Kidney glomerular epithelial cell (primary cell): ENCODE measurements at places on chromosomes 2 and 18.

GRCh38 chr2:225002656-225003045 lies 39.6 kb downstream of the DOCK10 start:
- DNase-seq, result peak; percentile 82

- DNase-seq, result no peak
These were observed 6.0 kb downstream of the IGFBP5 start for GRCh38 chr2:216689397-216689796.

DNA sequence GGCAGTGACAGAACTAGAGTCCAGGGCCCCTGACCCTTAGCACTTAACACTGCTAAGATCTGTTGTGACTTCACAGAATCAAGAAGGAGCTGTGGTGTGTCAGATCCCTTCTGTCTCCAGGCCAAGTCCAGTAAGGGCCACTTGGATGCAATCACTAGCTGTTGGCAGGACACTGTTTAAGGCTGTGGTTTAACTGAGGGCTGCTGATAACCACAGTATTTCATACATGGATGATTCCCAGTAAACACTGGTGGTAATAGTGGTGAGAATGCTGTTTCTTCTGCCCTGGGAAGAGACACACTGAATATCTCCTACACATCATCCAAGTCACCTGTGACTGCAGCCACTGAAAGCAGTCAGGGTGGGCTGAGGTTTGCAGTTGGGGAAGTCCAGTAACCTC lies 77.7 kb upstream of the FBXO11 start:
- DNase-seq, result peak; percentile 58

GRCh38 chr18:47174545-47175116 lies 1.5 kb downstream of the IER3IP1 start:
- DNase-seq, result peak; percentile 27

- peak; percentile 40 for DNase-seq
These were observed 970 bp upstream of the ADCYAP1 start for GRCh38 chr18:903701-904100.

- no peak for DNase-seq
These were observed 199.5 kb upstream of the RGPD4 start for GRCh38 chr2:107627164-107627563.

DNA sequence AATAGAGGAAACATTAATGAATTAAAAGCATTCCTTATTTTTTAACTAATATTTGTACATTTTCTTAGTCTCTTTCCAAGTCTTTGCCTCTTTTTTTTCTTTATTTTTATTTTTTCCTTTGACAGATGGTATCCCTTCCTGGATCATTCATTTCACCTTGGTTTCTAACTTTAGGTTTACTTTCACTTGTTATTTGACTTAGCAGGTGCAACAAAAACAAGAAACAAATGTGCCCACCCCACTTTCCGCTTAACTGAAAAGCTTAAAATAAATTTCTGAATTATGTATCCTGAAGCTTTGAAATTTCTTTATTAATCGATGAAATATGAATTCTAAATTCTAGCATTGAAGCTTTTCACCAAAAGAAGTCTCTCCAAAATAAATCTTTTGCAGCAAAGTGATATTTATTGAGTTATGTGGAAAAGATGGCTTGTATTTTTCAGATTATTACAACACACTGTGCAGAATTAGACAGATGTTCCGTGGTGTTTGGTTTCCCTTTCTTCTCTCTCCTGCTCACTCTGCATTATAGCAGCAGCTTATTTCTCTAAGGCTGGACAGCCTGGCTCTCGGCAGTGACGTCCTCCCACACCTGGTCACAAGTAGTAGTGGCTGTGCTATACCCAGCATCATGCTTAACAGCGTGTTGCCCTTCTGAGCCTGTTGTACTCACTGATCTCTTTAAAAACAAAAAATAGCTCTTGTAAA lies 99.1 kb upstream of the ZNF397 start:
- DNase-seq, result no peak

DNA sequence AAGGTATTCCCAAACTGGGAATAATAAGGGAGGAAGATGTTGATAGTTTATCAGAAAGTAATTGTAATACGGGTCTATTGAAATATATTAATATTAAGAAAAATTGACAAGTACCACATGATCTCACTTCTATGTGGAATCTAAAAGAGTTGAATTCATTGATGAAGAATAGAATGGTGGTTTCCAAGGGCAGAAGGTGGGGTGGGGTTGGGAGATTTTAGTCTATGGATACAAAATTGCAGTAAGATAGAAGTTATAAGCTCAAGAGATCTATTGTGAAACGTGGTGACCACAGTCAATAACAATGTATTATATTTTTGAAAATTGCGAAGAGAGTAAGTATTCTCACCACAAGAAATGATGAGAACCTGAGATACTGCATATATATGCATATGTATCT lies 38.9 kb downstream of the COL3A1 start:
- no peak for DNase-seq

DNA sequence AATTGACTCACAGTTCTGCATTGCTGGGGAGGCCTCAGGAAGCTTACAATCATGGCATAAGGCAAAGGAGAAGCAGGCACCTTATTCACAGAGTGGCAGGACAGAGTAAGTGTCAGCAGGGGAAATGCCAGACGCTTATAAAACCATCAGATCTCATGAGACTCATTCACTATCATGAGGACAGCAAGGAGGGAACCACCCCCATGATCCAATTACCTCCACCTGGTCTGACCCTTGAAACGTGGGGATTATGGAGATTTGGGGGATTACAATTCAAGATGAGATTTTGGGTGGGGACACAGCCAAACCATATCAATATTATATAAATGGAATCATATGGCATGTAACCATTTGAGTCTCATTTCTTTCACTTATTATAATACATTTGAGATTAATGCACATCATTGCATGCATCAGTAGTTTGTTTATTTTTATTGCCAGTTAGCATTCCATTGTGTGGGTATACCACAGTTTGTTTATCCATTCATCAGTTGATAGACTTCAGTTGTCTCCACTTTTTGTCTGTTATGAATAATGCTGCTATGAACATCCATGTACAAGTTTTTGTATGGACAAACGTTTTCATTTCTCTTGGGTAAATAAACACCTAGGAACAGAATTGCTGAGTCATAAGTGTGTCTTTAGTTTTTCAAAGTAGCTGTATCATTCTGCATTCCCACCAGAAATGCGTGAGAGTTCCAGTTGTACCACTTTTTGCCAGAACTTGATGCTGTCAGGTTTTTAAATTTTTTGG lies 5.8 kb upstream of the SRBD1 start:
- peak; percentile 14 for DNase-seq

DNA sequence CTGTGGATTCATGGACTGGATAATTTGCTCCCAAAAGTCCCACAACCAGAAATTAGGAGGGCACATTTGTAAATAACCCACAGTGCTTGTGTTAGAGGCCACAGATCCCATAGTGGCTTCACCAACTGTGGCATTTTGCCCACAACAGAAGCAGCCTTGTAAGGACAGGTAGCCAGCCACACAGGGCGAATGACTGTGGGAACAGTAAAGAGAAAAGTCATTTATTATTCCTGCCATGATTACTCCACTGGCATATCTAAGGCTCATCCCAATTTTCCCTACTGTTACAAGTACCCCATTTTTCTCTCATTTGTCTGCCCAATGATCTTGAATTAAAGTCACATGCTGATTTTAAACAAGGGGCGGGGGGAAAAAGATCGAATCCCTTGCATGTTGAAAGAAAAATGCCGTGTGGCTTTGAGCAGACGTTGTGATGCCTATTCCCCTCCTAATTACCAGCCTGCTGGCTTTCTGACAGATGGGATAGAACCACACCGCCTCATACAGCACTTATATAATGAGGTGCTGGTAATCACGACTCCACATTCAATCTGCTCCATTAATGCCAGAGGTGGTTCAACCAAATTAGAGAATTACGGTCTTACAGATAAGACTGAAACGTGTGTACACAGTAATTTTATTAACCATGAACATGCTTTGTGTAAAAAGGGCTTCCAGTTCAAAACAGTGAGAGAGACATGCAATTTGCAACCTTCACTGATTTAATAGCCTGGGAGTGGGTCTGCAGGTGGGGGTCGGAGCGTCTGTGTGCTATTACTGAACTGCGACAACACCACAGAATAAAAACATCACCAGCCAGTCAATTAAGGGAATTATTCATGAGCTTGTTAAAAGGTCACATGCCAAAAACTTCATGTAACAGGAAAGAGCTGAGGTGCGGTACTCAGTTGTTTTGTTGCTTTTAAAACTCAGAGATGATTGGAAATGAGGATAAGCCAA lies 196.0 kb downstream of the TMEM163 start:
- no peak for DNase-seq

DNA sequence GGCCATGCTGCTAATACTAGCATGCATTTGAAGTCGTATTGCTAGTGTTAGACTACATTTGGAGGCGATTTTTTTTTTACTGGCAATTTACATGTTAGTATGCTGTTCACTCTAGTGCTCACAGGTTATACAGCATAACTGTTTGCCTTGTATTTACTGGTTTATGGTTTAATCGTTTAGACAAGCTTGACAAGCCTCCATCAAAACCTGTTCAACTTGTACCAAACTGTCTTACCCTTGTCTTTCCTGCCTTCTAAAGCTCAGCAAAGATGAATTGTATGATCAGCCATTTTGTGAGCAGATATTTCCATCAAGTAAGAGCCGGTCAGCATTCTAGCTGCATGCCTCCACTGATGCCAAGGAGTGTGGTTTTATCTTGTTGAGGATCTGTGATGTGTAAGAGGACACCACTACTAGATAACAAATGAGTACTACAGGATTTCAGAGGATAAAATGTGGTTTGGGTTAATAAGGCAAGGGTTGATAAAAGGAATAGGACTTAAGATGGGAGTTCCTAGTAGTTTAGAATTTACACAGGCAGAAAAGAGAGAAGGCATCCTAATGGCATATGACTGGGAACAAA lies 68.4 kb upstream of the ITM2C start:
- no peak for DNase-seq

GRCh38 chr2:126669772-126670171 lies 13.8 kb downstream of the GYPC start:
- no peak for DNase-seq

DNA sequence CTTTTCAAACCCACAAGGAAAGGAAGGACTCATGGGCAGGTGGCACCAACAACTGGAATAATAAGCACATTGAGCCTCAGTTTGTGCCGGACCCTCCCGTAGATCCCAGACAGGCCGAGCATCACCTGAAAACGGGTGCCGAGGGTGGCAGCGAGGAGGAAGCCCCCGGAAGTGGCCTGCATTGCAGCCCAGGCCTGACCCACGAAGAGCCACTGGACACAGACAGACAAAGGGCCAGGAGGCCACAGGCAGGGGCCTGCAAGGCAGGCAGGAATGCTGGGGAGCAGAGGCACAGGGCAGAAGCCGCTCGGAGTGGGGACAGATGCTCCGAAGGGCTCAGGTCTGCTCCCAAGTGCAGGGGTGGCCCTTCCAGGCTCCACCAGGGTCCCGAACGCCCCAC lies 31.7 kb downstream of the MTERF4 start:
- no peak for DNase-seq

DNA sequence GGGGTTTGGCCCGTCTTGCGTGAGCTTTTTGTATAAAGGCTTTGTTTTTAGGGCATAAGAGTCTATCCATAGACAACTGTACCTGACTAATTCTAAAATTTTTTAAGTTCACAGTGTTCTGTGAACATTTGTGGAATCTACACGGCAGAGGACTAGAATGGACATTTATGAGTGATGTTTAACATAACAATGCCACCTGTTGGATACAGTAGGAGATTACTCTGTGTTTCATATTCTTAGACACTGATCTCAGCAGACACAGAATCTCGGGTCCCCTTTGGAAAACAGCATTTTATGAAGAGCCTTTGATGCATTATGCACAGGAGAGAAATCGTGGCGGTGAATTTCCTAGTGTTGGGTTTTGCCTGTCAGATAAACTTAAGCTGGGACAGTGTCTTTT lies 752.2 kb downstream of the DPP10 start:
- DNase-seq, result no peak

DNA sequence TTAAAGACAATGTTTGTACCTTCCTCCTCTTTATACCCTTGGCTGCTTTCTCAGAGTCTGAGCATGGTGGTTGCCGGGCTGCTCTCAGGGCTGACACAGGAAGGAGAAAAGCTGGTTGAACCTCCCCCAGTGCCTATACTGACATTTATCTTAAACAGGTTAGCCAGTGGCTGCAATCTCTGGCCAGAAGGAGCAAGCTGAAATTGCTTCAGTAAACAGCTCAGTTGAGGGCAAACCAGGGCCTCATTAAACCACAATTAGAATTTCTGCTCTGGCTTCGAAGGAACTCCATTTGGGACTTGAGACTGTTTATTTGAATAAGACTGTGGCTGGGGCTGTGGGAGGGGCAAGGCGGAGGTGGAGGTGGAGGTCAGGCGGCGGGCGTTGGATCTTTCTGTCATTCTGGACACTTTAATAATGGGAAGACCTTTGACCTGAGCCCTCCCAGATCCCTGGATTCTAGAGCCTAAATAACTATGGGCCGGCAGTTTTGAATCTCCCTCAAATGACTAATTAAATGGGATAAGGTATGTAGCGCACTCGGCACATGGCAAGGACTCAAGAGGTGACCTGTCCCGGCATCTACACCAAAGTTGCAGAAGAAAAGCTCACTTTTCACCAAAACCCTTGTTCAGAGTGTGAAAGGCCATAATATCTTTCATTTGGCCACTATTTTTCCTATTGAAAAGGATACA lies 120.6 kb upstream of the MYCN start:
- DNase-seq, result no peak

DNA sequence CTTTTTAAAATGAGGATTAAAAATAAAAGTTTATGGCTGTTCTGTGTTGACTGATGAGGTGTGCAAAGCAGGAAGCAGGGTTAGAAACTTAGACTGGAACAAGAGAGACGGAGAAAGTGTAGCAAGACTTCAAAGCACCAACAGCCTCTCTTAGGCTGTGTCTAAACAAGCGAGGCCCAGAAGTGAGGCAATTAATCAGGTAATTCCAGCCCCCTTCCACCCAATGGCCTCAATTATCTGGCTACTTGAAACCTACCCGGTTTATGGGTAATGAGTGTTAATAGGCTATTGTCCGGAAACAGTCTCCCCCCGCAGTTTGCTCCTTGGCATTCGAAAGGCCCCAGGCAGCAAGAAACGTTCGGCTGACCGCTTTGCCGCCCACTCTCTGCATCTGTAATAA lies 171.7 kb upstream of the MYCN start:
- no peak for DNase-seq

GRCh38 chr18:49582579-49582978 lies 20.7 kb downstream of the LIPG start:
- DNase-seq, result no peak

DNA sequence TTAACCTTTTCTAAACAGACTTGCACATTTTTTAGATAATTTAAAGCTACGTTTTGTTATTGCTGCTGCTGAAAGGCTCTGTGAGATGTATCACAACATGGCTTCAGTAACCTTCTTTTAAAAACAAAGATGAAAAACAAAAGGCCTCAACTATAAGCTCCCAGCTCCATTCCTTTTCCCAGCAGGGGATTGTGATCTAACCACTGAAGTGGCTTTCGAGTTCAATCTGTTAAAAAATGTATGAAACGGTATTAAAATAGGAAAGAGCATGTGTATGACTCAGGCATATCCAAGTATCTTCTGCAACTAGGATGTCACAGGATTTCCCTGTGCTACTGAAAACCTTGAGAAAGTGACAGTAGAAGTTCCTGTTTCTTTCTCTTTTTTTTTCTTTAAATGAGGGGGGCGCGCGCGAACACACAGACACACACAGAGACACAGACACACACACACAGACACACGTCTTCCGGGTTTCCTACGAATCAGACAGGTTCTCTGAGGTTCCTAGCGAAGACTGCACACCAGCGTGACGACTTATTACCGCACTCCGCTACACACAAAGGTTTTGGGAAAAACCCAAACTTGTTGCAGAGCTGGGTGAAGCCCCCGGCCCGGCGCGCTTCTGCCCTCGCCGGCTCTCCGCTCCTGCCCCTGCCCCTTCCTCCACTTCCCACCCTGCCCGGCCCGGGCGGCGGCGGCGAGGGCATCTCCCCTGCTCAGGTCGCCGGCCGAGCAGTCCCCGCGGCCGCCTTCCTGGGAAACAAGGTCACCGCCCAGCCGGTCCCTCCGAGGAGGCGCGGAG lies 86.8 kb downstream of the RBMS1 start:
- peak; percentile 81 for DNase-seq
